ENCODE measurements at places on chromosomes 6 and 20. TPM values are rescaled to one million over a fixed set of nuclear protein-coding genes. Genes with fewer than 3 reads are reported as not detected.

The PSMB8 gene
- total RNA-seq = 72.5 TPM

The ALDH8A1 gene
- not detected for total RNA-seq

The HLA-DRB5 gene
- not detected for total RNA-seq

The WFDC12 gene
- not detected for total RNA-seq

The GRM1 gene
- not detected for total RNA-seq

The MOXD1 gene
- 15.1 TPM for total RNA-seq

The BMP5 gene
- under 0.01 TPM for total RNA-seq

The RNF182 gene
- total RNA-seq = 6.9 TPM

The SLC44A4 gene
- not detected for total RNA-seq

Measured in fibroblast of villous mesenchyme (primary cell).